ENCODE measurements at places on chromosomes 16 and 17. TPM values are rescaled to one million over a fixed set of nuclear protein-coding genes. Genes with fewer than 3 reads are reported as not detected.

HSPB9 gene
- not detected for total RNA-seq

PPP1R27 gene
- total RNA-seq, result not detected

NF1 gene
- 67.0 TPM for total RNA-seq

ARHGAP23 gene
- 47.0 TPM for total RNA-seq

DNA sequence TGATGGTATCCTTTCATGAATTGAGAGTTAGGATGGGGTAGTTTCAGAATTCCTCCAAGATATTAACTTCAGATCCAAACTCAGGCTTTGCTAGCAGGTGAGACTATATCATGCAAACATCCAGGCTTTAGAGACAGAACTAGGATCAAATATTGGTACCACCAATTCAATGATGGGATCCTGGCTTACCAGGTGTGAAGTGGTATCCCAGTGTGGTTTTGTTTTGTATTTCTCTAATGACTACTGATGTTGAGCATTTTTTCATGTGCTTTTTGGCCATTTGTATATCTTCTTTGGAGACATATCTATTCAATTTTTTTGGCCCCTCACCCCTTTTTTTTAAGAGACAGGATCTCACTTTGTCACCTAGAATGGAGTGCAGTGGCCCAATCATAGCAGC is 57.0 kb downstream of the TOM1L2 start:
- H3K4me3 ChIP-seq, result no peak overlapping the region
- DNase-seq, result peak; percentile 53
- H3K4me1 ChIP-seq, result peaks cover 25% of the 10 kb centered on the region

GRCh38 chr17:10394201-10394887 is 21.5 kb upstream of the MYH13 start:
- H3K27ac ChIP-seq, result no peak overlapping the region
- no peaks in the 10 kb centered on the region for H3K36me3 ChIP-seq
- DNase-seq, result no peak
- H3K4me1 ChIP-seq, result no peaks in the 10 kb centered on the region

GRCh38 chr17:58985971-58986370 is 120.7 kb downstream of the TRIM37 start:
- no peak overlapping the region for H3K4me3 ChIP-seq
- H3K27me3 ChIP-seq, result no peaks in the 10 kb centered on the region
- H3K4me1 ChIP-seq, result no peaks in the 10 kb centered on the region
- DNase-seq, result no peak

GRCh38 chr16:4351880-4352279 is 759 bp upstream of the PAM16 start:
- peak overlapping the region; percentile 86 for H3K4me3 ChIP-seq
- H3K27ac ChIP-seq, result peak overlapping the region; percentile 63
- H3K27me3 ChIP-seq, result no peaks in the 10 kb centered on the region
- H3K4me1 ChIP-seq, result peaks cover 21% of the 10 kb centered on the region
- no peaks in the 10 kb centered on the region for H3K36me3 ChIP-seq

GRCh38 chr17:14318109-14318917 is 17.4 kb downstream of the HS3ST3B1 start:
- DNase-seq, result no peak
- H3K4me1 ChIP-seq, result peaks cover 22% of the 10 kb centered on the region
- no peak overlapping the region for H3K27ac ChIP-seq

DNA sequence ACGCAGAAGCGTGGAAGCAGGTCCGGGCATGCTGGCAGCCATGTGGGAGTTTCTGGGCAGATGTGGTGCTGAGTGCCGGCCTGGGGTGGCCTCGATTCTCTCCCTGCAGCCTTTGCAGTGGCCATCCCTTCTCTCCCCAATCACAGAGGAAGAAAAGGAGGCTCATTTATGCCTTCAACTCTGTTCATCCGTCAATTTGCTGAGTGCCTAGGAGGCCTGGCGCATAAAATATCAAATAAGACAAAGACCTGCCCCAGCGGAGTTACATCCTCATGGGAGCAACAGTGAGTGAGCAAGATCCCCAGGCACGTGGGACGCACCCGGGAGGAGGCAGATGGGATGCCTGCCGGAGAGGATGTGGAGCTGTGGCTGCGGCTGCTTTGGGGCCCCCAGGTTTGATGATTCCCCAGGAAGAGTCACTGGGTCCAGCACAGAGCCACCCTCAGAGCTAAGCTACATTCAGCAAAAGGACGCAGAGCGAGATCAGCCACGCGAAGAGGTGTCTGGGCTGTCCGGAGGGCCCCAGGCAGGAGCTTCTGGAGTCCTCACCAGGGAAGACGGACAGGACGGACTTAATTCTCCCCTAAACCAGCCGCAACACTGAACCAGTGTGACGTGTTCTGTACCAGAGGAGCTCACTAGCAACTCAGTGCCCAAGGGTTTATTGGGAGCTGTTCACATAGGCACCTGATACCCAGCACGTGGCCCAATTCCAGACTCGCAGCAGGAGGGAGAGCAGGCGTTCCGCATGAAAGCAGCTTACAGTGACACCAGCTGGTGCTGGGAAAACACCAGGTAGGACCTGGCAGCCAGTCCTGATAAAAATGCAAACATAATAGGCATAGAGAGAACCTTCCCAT is 11.3 kb downstream of the CA5A start:
- no peaks in the 10 kb centered on the region for H3K36me3 ChIP-seq
- H3K27me3 ChIP-seq, result peaks cover 27% of the 10 kb centered on the region
- H3K4me3 ChIP-seq, result no peak overlapping the region
- H3K4me1 ChIP-seq, result no peaks in the 10 kb centered on the region

Measured in osteoblast (primary cell).